ENCODE measurements at places on chromosomes 6 and 20.
A peak's percentile ranks its signal among the peaks of the same experiment; 100 is the strongest.

GRCh38 chr20:49594143-49594930 is 26.4 kb upstream of the PTGIS start:
- DNase-seq = no peak

GRCh38 chr20:33139467-33139866 is 28.5 kb upstream of the BPIFA2 start:
- no peak for DNase-seq

DNA sequence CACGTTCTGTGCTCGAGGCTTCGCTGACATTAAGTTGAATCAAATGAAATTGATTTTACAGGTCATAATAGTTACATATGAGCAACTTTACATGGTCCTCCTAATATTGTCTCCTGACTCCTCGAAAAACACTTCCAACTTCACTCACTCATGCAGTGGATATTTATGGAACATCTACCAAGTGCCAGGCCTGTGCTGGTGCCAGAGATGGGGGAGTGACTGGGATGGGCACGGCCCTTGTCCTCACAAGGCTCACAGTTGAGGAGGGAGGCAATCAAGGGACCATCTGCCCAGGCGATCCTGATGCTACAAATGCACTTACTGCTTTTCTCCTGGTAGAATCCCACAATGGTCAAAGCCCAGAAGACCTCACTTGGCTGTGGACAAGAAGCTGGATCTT is 426.4 kb downstream of the PREX1 start:
- DNase-seq = no peak

DNA sequence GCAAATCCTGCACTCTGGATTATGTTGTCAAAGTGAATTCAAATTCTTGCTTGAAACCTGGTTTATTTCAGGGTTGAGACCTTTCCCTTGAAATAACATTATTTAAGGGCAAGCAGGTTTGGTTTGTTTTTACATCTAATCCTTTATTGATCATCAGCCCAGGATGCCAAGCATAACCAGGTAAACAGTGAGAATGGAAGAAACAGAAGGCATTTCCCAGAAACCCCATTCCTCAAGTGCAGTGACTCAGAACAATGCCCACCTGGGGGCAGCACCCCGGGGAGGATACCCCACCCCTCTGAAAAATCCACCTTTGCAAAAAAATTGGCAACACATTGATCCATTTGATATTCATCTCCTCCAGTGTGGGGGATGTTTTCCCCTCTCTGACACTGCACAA is 32.5 kb downstream of the POFUT1 start:
- DNase-seq = no peak

GRCh38 chr6:157964100-157964499 is 17.6 kb upstream of the SYNJ2 start:
- no peak for DNase-seq

DNA sequence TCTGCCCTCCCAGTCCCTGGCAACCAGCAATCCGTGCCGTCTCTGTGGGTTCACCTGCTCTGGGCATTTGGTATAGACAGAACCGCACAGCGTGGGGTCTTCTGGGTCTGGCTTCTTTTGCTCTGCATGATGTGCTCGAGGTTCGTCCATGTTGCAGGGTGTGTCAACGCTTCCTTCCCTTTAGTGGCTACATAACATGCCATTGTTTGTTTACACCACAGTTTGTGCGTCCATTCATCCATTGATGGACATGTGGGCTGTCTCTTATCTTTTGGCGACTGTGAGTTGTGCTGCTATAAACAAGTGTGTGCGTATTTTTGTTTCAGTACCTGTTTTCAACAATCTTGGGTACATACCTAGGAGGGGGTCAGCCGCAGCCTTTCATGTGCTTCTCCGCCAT is 149.5 kb upstream of the RPS6KA2 start:
- DNase-seq = no peak

GRCh38 chr6:126077810-126078776 is 91.8 kb downstream of the TRMT11 start:
- no peak for DNase-seq

DNA sequence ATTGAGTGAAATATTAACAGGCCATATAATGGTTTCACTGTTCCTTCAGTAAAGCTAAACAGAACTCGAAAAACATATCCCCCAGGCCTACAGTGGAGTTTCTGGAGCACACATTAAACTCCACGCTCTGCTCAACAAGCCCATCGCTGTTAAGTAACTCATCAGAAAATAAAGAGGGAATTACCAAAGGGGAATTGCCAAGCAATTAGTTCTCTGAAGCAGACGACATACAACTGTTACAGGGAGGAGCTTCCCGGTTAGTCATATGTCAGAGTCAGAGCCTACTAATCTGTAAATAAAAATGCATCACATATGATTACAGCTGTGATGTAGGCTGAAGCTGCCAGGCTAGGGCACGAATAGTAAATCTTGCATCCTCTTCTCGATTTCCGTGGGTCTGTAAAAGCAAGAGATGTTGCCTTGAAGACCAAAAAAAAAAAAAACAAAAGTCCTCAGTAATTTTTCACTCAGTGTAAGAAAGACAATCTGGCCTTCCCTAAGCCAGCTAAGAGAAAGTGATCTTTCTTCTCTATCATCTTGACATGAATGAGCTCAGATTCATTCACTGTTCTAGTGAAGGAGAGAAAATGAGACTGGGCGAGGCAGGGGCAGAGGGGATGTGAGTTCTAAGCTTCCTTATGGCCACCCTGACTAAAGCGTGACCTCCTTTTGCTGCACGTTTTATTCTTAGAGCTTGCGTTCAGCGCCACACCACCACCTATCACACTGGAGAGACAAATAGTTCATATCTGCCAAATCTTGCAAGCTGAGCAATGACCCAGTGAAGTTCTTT is 13.8 kb downstream of the ATXN1 start:
- DNase-seq = no peak

- no peak for DNase-seq
These were observed 8.4 kb downstream of the SOX4 start for GRCh38 chr6:21601932-21602390.

GRCh38 chr6:31128093-31128676 is 7.9 kb upstream of the CDSN start:
- DNase-seq = no peak

DNA sequence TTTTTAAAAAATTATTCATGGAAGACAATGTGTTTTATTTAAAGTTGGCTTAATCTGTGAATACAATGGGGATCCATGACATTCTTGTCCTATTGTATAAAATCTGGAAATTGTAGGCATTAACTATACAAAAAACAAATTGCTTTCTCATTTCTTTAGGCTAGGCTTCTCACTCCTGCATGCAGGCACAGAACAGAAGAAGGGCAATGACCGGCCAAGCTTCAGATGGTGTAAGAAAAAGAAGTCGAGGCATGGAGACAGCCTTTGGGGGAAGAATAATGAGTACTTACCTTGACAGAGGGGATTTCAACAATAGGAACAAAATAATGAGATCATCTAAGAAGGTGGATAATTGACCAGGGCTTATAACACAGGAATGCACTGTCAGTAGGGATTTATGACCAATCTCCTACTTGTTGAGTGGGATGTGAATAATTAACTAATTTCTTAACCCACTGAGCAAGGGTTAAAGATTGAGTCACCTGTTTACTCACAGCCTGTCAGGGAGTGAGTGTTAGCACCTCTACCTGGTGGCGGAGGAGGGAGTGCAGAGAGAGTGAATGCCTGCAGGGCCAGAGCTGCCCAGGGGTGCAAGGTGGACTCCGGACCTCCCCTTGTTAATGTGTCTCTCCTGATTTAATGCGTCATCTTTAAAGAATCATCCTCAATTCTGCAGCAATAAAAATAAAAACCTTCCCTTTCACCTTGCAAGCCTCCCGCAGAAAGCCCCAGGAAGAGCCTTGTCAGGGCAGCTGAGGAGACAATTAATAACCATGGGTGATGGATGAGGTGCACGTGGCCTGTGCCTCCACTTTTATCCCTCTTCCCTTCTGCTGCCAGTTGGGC is 3.9 kb downstream of the SLC22A2 start:
- peak; percentile 77 for DNase-seq

Measured in RWPE2 (cell line).